IPS DF 6.9 (cell line): ENCODE measurements at places on chromosomes 2 and 18.

- no peak for DNase-seq
These were observed 47.3 kb upstream of the B3GNT7 start for GRCh38 chr2:231348173-231348572.

DNA sequence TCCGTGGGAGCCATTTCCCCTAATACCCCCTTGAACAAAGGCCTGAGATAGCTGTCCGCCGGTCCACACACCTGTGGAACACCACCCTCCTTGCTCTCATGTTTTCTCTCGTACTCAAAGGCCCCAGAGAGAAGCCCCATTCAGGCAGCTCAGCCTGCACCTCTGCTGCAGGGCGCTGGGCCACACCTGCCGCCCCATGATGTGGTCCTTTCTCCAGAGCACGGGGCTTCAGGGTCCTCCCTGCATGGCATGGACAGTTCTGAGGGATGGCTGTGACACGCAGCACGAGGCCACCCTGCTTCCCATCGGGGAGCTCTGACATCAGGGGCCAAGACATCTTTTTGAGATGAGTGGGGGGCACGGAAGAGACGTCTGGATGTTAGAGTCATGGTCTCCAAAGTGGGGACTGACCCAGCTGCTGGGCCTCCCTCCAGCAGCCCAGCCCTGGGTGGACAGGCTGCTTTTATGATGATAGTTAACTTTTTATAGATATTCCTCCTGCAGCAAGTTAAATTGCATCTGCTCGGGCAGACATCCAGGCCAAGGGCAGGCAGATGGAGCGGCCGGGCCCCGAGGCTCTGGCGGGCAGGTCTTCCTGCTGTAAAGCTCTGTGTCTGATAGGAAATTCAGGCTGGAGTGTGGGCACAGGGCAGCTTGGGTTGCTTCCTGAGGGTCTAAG is 56.7 kb downstream of the SDC1 start:
- no peak for DNase-seq

GRCh38 chr2:134470561-134471168 is 216.8 kb downstream of the MGAT5 start:
- no peak for DNase-seq

GRCh38 chr2:212098966-212099365 is 439.6 kb downstream of the ERBB4 start:
- no peak for DNase-seq

DNA sequence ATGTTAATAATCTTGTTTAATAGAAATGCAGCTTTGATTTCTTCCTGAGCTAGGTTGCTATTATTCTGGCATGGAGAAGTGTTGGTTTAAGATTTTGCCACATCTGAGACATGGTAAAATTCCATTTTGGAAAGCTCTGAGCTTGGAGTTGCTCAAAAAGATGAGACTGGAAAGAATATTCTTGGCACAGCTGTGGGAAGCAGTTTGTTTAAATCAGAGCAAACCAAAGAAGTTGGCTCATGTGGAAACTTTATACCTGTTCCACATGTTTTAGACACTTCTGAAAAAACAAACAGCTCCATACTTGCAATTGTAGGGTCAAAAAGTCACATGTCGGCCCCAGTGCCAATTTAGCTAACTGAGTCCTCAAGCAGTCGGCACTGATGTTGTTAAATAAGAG is 116.6 kb downstream of the SLC4A3 start:
- DNase-seq = no peak

DNA sequence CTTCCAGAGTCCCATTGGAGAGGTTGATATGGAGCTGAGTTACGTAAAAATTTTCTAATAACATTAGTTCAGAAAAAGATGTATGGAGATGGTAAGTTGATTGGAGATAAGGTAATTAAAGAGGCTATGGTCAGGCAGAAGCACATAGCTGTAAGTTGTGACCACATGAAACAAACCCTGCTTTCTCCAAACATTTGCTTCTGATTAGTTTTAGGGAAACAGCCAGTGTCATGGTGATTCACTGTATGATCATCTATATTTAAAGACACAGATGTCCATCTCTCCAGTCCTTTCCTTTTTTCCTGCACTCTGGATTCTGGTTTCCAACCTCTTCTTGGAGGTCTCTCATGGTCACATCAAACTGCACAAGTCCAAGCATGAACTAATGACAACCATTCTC is 1550.8 kb upstream of the PIK3C3 start:
- DNase-seq = no peak

DNA sequence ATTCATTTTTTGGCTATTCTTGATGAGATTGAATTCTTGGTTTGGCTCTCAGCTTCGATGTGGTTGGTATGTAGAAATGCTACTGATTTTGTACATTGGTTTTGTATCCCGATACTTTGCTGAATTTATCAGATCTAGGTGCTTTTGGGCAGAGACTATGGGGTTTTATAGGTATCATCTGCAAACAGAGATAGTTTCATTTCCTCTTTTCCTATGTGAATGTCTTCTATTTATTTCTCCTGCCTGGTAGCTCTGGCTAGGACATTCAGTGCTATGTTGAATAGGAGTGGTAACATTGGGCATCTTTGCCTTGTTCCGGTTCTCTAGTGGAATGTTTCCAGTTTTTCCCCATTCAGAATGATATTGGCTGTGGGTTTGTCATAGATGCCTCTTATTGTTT is 5.5 kb upstream of the TACR1 start:
- no peak for DNase-seq
